ENCODE measurements at places on chromosomes 7 and 10. TPM values are rescaled to one million over a fixed set of nuclear protein-coding genes. Genes with fewer than 3 reads are reported as not detected.

- no peak for DNase-seq
These were observed 5.9 kb downstream of the HOXA13 start for GRCh38 chr7:27194002-27194352.

The FANK1 gene
- 10.2 TPM for polyA plus RNA-seq

The ADAP1 gene
- 19.2 TPM for polyA plus RNA-seq

DNA sequence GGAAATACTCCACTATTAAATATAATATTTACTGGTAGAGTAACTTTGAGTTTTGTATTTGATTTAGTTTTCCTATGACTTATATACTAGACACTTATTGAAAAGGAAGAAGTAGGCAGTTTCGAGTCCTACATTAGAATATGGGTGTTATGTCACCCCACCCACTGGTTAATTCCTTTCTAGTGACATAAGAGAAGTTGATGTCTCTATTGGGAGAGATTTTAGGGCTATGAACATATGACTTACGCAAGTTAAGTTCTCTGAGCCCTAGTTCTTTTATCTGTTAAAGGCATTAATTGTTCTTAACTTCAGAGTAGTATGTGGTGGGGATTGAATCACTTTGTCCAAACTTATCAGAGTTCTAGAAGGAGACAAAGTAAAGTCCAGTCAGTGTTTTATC lies 30.5 kb downstream of the CPED1 start:
- no peak for DNase-seq

DNA sequence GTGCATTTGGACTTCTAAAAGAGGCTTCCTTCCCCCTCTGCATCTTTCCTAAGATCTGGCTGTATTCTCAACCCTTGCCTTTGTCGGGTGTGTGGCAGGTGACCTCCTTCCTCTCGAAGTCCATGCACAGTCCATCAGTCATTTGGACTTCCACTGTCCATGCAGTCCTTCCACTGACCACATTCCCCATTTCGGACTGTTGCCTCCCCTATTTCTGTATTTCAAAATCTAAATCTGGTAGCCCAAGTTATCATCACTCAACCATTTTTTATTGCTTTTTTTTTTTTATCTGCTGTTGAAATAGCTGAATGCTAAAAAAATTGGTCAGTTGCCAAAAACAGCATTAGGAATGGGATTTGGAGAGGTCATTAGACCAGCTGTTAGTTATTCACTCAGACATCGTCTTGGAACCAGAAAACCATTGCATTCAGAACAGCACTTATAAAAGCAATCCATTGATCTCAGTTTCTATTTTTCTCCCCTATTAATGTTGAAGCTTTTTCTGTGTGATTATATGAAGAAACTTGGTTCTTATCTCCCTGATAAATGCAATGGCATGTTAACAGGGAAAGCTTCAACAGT lies 575.6 kb downstream of the KIF20B start:
- peak; percentile 4 for DNase-seq

DNA sequence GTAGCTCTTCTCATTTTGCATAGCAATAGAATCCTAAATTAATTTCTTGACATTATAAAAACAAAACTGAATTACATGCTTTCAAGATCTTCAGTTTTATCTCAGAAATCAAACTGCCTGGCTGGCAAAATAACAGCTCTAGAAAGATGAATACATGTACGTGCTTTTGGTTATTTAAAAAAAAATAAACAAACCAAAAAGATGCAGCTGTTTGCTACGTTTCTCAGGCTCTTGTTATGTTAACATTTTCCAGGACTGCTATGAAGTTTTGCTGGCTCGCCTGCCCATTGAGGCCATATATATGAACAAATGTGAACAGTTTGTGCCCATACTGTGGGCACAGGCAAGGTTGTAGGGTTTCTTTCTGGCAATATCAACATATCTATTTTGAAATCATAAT lies 86.6 kb downstream of the ODAD2 start:
- no peak for DNase-seq

The GJD4 gene
- polyA plus RNA-seq = not detected

GRCh38 chr7:121126201-121126600 lies 137.7 kb downstream of the CPED1 start:
- no peak for DNase-seq

DNA sequence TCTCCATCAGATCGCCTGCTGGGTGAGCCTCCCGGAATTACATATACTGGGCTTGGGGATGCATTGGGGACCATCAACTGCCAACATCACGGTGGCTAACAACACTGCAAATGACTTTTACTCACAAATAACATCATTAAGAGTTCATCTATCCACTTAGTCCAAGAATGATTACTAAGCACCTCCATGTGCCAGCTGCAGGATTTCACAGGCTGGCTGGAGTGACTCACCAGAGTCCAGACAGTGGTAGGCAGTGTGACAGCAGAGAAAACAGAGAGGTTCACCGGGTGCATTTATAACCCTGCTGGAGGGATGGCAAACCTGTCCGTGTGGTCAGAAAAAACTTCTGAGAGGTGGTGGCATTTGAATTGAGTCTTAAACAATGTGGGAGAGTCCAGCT lies 3.2 kb upstream of the IGFBP3 start:
- no peak for DNase-seq

DNA sequence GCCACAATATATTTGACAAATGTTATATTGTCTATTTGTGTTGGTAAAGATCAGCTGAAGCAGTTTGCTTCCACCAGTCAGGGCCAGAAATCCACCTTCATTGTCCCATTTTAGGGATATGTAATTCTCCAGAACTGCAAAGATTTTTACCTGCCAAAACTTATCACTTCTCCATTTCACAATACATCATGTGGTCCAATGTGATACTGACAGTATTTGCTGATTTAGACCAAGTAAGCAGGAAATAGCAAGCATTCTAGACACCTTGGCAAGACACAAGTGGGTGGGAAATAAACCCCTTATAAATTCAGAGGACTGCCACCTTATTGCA lies 18.5 kb upstream of the LIPA start:
- DNase-seq = no peak

DNA sequence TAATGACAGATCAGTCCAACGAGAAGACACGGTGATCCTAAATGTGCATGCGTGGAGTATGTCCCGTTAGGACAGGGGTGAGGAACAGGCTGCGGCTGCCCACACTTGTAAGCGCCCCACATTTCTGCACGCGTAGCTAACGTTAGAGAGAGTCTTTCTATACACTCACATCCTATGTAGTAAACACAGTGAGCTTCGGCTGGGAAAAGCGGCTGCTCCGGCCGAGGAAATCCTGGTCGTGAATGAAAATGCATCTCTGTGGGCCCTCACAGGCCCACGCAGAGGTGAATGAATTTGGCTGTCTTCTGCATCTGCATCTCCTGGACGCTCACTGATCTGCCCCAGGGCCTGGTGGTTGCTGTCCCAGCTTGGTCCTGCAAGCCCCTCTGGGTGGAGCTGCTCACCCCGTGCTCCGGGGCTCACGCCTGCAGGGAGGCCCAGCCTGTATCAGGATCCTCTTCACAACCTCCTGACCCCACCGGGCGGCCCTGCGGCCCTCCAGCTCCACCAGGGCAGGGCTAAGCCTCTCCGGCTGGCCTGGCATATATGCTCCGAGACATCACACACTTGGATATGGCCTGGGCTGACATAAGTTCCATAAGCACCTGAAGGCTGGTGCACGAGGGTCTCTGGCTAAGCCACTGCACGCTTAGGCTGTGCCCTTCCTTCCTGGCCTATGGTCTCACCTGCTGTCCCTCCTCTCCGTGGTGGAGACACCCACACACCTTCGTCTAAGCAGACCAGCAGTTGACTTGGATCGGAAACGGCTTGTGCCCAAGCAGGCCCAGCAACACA lies 117.9 kb upstream of the DIP2C start:
- no peak for DNase-seq

The DRGX gene
- polyA plus RNA-seq = 0.14 TPM

DNA sequence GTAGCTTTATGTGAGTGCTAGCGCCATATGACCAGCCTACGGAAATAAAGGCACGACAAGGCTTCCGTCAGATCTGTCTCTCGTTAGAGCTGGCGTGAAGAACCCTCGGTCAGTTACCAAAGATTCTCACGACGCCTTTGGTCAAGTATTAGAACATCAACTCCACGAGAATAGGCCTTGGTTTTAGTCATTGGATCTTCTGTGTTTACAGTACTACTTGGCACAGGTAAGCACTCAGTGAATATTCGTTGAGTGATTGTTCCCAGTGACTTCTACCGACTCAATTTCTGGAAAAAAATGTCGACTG lies 316 bp downstream of the RBM48 start:
- no peak for DNase-seq
